Small intestine (tissue), 16 donors: ENCODE measurements at places on chromosomes 3 and 15.

DNA sequence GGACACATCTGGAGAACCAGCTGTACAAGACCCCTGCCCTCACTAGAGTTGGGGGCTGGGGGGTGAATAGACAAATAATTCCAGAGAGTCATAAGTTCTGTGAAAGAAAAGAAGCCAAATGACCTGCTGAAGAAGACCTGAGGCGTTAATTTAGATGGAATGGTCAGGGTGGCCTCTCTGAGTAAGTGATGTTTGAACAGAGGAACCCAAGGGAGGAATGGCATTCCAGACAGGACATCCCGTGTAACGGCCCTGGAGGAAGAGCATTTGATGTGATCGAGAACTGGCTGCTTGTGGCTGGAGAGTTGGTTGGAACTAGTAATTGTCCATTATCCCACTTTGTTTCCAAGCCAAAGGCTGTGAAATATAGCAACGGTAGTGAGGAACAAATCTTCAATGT is 1.7 kb downstream of the NR2C2 start:
- no peak for DNase-seq

DNA sequence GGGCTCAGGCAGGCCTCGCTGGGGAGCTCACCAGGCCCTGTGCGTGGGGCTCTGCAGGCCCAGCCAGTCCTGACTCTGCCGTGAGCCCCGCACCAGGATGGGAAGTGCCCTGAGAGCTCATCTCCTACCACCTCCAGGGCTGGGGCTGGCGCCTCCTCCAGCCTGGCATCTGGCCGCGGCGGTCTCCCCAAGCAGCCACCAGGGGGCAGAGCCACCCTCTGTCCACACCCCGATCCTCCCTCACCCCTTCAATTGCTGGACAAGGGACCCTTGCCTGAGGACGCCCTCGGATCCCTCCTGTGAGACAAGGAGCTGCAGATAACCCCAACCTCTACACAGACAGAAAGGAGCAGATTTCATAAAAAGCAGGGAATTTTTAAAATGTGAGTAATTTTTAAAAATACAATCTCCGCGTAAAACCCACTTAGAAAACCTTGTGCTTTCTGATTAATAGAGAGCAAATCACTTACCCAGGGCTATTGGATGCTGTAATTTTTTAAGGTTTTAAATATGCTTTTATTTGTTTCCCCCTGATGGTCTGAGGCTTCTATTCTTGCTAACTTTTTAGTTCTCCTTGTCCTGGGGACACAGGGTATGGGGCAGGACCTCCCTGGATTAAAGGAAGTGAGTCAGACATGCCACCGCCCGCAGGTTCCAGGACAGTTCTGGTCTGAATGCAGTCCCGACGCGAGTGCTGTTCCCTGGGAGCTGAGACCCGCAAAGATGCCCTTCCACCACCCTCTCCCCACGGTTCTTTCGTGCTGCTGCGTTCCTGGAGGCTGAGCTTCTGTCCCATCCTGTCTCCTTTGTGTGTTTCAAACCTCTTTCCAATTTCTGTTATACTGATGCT is 52.3 kb upstream of the CHRNA7 start:
- DNase-seq: peak; percentile 67

DNA sequence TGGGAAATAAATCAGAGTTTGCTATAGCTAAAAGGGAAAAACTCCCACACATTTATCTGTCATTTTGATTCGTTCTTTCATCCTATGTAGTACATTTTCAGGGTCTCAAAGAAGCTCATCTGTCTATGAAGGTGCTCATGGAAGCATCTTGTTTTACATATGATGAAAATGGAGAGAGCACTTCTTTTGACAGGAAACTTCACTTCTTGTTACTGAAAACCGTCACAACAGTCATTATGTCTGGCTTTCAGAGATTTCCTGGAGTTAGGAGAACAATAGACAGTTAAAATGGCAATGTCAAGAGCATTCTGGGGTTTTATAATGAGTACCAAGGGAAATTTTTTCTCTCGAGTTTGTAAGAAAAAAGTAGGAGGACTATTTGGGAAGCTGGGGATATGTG is 83.3 kb downstream of the TMEM108 start:
- no peak for DNase-seq

- no peak for DNase-seq
Observed at GRCh38 chr15:47332481-47332880, 384.8 kb upstream of the SEMA6D start.

DNA sequence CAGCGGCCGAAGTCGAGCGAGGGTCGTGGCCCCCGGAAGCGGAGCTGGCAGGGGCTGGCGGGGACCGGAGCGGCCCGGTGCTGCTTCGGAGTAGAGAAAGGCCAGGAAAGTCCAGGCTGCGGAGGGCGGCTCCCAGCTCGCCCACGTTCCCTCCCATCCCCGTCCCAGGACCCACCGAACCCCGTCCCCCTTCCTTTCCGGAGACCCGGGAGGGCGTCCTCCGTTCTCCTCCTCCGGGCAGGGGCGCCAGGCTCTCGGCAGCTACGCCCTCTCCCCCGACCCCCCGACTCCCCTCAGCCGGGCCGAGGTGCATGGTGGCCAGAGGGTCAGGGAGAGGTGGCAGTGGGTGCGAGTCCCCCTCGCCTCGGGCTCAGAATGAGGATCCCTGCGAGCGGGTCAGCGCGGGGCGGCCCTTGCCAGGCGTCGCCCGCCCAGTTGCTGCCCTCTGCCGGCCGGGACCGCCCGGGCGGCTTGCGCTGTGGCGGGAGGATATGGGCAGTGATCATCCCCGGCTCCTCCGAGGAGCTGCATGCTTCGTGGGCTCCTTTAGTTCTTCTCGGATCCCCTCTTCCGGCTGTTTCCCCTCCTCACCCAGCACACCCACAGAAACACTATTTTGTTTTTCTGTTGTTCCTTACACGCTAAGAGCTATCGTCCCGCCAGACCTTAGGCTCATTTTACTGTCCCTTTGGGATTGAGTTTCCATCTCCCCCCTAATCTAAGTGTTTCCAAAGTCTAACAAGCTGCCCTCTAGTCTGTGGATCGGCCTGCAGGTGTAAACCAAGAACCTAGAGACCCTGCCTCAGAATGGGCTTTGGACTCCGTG is 744 bp upstream of the ALDH1A2 start:
- peak; percentile 81 for DNase-seq

DNA sequence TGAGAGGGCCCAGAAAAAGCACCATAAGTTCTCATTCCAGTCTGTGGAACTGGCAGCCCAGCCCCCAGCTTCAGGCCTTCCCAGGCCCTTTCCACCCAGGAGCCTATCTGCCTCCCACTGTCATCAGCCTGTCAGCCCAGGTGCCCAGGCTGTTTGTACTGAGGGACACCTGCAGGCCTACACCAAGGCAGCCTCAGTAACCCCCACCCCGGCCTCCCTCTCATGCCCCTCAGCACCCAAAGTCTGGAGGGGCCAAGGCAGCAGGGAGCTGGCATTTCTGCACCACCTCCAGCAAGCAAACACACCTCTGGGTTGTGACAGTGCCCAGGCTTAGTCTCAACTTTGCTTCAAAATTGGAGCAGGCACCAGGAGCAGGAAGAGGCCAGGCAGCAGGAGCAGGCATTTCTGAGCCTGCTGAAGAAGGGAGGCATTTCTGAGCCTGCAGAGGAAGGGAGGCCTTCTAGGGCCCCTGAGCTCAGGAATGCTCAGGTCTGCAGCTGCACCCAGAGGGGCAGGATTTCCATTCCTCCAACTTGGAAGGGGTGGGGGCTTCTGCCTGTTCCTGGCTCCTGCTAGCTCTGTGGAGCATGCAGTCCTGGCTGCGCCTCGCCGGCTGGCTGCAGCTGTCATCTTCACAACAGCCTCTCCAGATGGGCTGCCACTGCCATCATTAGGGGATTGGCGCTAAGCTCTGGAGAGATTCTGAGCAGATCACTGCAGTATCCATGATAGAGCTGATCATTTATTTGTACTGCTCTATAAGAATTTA is 396.1 kb downstream of the UNC13C start:
- DNase-seq: no peak

DNA sequence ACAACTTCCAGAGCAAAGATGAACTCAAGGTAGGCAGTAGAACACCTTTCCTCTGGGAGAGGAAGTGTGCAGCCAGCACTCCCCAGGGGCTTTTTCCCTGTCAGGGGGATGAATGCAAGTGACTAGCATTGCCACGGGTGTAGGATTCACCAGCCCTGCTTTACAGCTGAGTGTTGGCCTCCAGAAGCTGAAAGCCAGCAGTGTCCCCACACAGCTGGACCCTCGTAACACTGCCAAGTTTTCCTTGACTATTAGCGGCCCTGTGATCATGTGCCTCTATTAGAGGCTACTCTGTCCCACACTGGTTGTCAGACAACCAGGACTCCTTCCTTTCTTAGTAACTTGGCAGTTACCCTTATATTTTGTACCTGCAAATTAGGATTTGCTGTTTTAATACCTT is 104.9 kb upstream of the MANF start:
- no peak for DNase-seq

GRCh38 chr3:79086514-79086913 is 681.3 kb downstream of the ROBO1 start:
- peak; percentile 65 for DNase-seq

GRCh38 chr15:99135194-99135593 is 30.3 kb downstream of the SYNM start:
- no peak for DNase-seq

DNA sequence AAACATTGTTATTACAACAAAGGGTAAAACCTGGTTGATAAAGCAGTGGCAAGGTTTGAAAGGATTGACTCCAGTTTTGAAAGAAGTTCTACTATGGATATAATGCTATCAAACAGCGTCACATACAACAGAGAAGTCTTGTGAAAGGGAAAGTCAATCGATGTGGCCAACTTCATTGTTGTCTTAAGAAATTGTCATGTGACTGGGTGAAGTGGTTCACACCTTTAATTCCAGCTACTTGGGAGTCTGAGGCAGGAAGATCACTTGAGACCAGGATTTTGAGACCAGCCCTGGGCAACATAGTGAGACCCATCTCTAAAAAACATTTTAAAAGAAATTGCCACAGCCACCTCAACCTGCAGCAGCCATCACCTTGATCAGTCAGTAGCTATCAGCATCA is 6.2 kb upstream of the LXN start:
- no peak for DNase-seq

- peak; percentile 32 for DNase-seq
Observed at GRCh38 chr3:16842272-16843270, 42.2 kb upstream of the PLCL2 start.

DNA sequence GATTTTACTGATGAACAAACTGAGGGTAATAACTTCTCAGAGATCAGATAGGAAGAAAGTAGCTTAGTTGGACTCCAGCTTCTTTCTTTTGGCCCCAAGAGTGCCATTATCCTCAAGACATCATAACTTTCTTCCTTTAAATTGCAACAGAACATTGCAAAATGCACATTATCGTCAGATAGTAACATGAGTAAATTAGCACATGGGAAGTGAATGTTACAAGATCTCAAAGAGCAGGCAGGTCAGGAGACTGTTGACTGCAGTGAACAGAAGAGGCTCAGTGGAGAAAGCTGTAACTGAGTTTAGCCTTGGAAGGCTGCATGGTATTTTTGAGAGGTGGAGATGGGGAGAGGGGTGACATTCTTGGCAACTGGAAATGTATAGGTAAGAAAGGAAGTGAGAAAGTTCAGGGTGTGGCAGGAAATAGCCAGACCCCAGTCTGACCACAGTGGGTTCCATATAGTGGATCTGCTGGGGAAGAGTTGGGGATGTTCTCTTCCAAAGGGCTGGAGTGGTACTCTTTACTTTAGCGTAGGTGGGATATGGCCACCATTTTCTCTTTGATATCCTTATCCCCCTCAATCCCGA is 307.7 kb downstream of the RPLP1 start:
- no peak for DNase-seq

DNA sequence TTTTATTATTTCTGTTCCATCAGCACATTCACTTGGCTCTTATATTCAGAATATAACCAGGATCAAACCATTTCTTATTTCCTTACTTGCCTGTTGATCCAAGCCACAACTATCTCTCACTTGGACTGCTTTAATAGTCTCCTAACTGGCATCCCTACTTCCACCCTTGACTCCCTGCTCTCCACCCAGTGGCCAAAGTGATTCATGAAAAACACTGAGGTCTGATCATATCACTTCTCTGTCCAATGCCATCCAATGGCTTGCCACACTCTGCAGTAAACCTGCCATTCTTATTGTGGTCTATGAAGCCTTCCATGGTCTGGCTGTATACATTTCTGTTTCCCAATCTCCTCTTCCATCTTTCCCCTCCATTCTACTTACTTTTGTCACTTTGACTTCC is 576.1 kb downstream of the PDCD6IP start:
- no peak for DNase-seq

- DNase-seq: no peak
Observed at GRCh38 chr15:62807539-62808130, 234.9 kb upstream of the TPM1 start.

GRCh38 chr3:8845641-8846040 is 76.2 kb upstream of the OXTR start:
- no peak for DNase-seq

- DNase-seq: no peak
Observed at GRCh38 chr15:29062179-29062591, 176.4 kb downstream of the APBA2 start.

DNA sequence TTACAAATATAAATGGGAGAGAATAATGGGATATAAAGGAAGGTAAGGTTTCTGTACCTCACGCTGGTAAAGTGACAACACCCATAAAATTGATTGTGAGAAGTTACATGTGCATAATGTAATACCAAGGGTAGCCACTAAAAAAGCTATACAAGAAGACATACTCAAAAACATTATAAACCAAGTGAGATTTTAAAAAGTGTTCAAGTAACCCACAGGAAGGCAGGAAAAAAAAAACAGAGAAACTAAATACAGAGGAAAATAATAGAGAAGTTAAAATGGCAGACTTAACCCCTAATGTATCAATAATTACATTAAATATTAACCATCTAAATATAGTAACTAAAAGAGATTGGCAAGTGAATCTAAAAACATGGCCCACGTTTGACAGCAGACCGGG is 76.3 kb downstream of the PCSK6 start:
- DNase-seq: no peak

GRCh38 chr3:69446402-69447072 is 60.6 kb upstream of the FRMD4B start:
- no peak for DNase-seq

DNA sequence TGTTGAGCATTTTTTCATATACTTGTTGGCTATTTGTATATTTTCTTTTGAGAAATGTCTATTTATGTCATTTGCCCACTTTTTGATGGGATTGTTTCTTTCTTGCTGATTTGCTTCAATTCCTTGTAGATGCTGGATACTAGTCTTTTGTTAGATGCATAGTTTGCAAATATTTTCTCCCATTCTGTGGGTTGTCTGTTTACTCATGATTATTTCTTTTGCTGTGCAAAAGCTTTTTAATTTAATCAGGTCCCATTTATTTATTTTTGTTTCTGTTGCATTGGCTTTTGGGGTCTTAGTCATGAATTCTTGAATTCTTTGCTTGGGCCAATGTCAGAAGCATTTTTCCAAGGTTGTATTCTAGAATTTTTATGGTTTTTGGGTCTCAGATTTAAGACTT is 251.7 kb downstream of the WNT5A start:
- no peak for DNase-seq

GRCh38 chr3:107064405-107065060 is 312.7 kb upstream of the CCDC54 start:
- peak; percentile 65 for DNase-seq

- DNase-seq: no peak
Observed at GRCh38 chr15:70486451-70487386, 276.6 kb downstream of the UACA start.
